CD4-positive, alpha-beta T cell treated with Interleukin-1 beta for 1 hour (primary cell): ENCODE measurements at places on chromosomes 7 and 10.

DNA sequence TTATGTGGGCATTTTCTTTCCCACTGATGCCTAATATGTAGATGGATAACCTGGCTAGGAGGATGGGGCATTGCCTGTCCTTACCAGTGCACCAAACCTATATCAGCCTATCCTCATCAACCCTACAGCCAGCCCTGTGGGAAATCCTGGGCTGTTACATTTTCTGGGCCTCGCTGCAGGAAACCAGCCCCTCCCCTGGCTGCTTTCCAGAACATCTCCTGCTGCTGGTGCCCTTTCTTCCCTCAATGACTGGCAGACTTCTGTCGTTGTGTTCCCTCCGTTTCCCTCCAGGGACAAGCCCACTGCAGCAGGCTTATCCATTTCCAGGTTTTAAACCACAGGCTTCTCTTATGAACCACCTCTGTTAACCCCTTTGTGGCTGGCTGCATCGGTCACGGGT is 486.1 kb upstream of the COBL start:
- DNase-seq, result no peak

GRCh38 chr10:62121187-62121530 is 147.5 kb downstream of the RTKN2 start:
- no peak for DNase-seq

DNA sequence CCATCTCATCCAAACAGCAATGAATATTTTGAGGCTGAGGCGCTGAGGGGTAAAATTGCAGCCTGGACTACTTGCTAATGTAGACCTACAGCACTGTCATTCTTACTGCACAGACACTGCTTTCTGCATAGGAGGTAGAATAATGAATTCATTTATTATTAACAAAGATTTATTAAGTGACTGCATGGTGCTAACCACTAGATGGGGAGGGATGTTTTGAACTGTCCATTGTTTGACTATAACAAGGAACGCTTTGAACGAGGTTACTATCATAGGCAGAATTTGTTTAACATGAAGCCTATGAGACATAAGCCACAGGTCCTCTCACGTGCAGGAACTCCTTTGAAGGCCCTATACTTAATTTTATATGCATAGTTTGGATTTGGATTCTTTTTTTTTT is 143.8 kb downstream of the CFTR start:
- DNase-seq, result no peak

GRCh38 chr10:131087464-131088215 is 223.9 kb downstream of the TCERG1L start:
- DNase-seq, result no peak

GRCh38 chr7:107816011-107816566 is 13.1 kb upstream of the SLC26A3 start:
- no peak for DNase-seq

DNA sequence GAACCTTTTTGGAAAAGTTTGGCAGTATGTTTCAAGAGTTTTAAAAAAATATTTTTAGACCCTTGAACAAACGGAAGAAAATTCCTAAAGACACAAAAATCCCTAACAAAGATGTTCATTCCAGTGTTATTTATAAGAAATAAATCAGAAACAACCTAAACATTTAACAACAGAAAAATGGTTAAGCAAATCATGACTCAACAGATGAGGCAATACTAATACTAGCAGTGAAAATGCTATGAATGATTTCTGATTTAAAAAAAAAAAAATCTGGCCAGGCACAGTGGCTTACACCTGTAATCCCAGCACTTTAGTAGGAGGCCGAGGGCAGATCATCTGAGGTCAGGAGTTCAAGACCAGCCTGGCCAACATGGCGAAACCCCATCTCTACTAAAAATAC is 61.0 kb downstream of the ARHGAP12 start:
- DNase-seq, result no peak

DNA sequence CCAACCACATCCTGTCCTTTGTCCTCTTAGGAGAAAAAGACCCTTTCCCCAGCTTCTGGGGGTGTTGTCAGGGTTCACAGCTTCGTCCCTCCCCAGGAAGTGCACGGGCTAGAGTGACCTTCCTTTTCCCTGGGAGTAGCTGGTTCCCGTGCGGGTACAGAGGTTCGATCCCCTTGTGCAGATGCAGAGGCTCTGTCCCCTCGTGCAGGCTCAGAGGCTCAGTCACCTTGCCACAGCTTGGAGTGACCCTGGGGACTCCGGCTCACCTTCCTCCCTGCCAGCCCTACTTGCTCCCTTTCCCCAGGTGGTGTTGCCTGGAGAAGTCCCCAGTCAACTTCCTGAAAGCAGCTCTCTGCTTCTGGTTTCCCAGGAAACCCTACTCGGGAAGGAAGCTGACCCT is 60.0 kb upstream of the TCERG1L start:
- DNase-seq, result no peak

DNA sequence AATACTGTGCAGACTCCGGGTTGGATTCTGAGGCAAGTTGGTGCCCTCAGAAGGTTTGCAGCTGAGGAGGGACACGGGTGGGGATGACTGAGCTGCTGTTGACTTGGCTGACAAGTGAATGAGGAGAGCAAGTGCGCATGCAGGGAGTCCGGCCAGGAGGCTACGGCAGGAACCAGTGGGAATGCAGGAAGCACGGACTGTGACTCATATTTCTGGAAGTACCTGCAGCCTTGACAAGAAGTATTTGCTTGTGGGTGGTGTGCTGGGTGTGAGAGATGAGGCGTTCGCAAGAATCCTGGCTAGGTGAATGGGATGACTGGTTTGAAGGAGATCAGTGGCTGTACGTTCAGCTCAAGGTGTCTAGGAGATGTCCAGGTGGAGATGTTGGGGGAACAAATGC is 30.8 kb upstream of the FXYD4 start:
- DNase-seq, result no peak

DNA sequence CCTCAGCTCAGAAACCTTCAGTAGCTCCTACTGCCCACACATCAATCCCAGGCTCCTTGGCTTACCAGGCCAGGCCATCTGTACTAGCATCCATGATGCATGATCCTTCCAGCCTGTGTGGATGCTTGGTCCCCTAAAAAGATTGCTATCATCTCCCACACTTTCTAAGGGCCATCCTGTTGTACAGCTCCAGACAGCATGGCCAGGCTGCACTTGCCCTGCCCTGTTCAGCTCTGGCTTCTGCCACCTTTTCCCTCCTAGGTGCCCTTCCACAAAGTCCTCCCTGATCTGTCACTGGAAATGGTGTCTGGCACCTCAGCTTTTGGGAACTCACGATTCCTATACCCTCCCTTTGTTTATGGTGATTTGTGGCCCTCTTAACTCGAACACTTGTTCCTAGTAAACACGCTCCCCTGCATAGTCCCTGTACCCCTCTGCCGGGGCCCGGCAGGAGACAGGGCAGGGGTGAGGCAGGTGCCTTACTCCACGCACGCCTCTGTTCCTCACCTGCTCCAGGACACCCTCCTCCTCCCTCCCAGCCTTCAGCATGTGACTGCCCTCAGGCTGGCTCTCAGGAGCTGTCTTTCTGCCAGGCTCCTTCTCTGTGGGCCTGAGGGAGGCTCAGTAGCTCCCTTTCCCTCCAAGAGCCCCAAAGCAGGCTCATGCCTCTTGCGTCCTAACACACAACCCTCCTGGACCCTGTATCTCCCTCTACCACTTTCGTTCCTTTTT is 71.8 kb downstream of the CDH23 start:
- DNase-seq, result no peak

DNA sequence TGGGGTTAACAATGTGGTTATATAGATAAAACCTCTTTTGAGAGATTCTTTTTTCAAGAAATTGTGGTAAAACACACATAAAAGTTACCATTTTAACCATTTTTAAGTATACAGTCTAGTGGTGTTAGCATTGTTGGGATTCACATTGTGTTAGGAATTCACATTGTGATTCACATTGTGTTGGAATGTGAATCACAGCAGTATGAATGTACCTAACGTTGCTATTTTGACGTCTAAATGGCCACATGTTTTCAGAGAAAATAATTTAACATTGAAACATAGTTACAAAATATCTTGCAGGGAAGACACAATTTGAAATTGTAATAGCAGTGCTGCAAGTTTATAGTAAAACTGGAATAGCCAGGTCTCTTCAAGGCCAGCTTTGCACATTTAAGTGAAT is 129.0 kb downstream of the BICC1 start:
- no peak for DNase-seq

DNA sequence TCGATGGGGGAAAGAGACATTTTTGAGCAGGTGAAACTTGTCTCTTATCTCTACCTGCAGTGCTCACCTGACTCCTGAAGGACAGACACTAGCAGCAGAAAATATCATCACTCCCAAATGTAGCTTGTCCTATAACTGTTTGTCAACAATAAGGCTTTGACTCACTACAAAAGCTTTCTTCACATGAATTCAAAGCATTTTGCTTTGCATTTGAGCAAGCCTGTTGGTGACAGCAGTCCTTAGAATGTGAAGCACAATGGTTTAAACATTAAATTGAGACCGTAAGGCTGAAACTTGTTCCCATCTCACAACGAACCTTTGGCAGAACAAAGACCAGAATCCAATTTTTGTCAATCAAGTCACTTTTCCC is 30.6 kb upstream of the ZNRF2 start:
- DNase-seq, result no peak

DNA sequence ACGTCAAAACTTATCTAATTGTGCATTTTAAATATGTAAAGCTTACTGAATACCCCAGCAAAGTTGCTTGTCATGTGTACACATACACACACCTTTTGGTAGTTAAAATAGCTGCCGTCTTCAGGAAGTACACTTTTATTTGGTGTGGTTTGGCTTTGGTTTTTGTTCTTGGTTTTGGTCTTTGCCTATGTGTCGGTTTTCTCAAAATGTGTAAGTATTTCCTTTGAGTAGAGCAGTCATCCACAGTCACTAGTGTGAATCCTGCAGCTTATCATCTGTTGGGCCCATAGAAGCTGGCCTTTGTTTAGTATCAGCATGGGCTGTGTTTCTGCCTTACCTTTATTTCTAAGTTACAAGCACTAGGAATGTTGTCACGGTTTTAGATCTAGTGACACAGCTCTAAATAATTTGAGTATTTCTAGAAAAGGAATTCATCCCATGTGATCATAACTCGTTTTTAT is 35.3 kb downstream of the NET1 start:
- no peak for DNase-seq

- no peak for DNase-seq
These were observed 101.7 kb downstream of the HOXA1 start for GRCh38 chr7:26993816-26994810.

DNA sequence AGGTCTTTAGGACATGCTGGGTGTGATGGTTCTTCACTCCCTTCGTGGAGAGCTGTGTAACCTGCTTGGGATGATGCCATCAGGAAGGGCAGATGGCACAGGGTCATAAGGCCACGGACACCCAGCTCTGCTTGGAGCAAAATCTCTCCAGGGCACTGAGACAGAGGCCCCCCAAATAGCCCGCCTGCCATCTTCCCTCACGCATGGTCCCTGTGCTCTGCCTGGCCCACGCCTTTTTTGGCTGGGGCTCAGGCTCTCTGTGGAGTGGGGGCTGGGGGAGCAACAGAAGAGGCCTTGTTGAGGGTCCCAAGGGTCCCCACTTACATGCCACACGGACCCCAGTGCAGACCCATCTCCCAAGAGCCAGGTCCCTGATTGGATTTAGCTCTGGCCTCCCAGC is 93.3 kb upstream of the RET start:
- no peak for DNase-seq

DNA sequence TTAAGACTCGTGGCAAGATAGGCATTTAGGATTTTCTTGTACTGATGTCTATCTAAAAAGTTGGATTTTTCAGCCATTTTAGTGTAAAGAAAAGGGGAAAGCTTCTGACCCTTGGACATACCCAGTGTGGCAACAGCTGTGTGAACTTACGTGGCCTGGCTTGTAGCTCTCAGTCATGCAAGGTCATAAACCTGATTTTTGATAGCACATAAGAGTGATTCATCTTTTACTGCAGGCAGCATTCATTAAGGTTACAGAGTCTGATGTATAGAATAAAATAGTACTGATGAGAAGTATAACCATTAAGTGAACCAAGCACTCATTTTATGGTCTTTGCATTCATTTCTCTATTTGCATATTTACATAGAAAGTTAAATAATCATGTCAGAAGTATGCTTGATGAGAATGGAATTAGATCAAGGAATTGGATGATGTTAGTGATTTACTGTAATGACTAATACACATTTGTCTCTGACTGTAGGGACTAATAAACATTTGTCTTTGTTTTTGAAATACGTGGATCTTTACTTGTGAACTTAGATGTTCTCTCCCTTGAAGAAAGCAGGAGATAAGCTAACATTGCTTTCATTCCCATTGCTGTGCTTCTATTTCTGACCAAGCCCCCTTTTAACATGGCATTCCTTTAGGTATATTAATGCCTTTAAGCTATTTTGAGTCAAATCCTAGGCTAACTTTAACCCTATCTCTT is 88.2 kb downstream of the GSDME start:
- DNase-seq, result no peak

- DNase-seq, result no peak
These were observed 132.5 kb downstream of the NOC3L start for GRCh38 chr10:94230134-94230785.

GRCh38 chr10:67664942-67665341 is 31.1 kb downstream of the CTNNA3 start:
- DNase-seq, result no peak

DNA sequence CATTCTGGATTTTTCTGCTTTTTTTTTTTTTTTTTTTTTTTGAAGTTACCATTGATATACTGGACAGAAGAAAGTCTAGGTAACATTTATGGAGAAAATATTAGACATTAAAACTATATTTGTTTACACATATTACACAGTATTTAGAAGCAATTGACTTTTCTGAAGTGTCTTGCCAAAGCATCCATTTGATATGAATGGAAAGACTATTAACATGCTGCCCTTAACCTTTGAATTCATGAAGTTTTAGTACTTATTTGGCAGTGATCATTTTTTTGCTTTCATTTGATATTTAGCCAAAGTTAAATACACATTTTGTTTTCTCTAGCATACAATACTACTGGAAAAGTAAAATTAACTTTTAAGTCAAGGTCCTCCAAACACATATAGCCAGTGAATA is 210.0 kb downstream of the SEMA3A start:
- DNase-seq, result no peak

- no peak for DNase-seq
These were observed 168.7 kb downstream of the FRMD4A start for GRCh38 chr10:14162061-14162460.

DNA sequence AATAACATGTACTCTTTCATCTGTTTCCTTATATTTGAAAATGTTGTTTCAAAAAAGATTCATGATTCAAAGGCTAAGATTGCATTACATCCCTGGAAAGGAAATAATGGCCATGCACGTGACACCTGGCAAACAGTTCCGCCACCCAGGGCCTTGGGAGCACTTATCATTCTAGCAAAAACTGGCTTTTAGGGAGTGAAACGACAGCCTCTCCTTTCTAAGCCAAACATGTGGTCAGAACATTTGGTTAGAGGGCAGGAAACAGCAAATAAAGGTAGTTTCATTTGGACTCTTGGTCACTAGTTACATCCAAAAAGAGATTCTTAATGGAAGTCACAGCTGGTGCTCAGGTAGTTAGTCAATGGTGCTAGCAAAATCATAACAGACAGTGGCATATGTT is 83.5 kb downstream of the FAS start:
- no peak for DNase-seq

- DNase-seq, result no peak
These were observed 18.9 kb downstream of the INSIG1 start for GRCh38 chr7:155316427-155317113.

DNA sequence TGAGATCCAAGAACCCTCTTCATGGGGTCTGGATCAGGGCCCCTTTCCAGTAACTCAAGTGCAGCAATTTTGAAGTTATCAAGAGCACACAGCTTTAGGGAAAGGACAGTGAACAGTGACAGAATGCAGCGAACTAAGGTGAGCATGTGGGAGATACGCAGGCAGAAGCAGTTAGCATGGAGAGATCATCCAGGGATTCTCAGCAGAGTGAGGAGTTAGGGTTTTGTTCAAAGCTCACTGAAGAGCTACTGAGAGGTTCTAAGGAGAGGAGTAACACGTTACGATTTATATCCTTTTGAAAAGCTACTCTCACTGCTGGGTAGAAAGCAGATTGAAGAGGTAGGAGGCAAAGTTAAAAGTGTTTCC is 83.6 kb upstream of the MPP7 start:
- no peak for DNase-seq
